ENCODE measurements at places on chromosomes 6 and 20. TPM values are rescaled to one million over a fixed set of nuclear protein-coding genes. Genes with fewer than 3 reads are reported as not detected.

Gene SNAP91
- 0.10 TPM for total RNA-seq

Gene ZNF334
- total RNA-seq = 1.7 TPM

Gene OOEP
- not detected for total RNA-seq

Gene TP53TG5
- not detected for total RNA-seq

Gene SLC13A3
- total RNA-seq = 1.4 TPM

Gene GGTLC1
- total RNA-seq = not detected

Gene SLC35D3
- not detected for total RNA-seq

Gene GJA10
- not detected for total RNA-seq

Gene C6orf15
- 1.4 TPM for total RNA-seq

Gene C20orf204
- 0.45 TPM for total RNA-seq

Gene KIAA1755
- total RNA-seq = not detected

Gene MRPL14
- 44.9 TPM for total RNA-seq

Gene TUBB2B
- total RNA-seq = 53.5 TPM

Gene ENPP1
- 3.8 TPM for total RNA-seq

Gene VARS2
- 47.5 TPM for total RNA-seq

Gene SOX4
- total RNA-seq = 103 TPM

Gene HLA-G
- total RNA-seq = 1.7 TPM

Gene TNFRSF21
- 31.2 TPM for total RNA-seq

Gene ZNF133
- total RNA-seq = 20.7 TPM

Gene PTP4A1
- total RNA-seq = 174 TPM

Gene STXBP5
- total RNA-seq = 23.3 TPM

Gene VEGFA
- total RNA-seq = 249 TPM

Gene TRIM40
- total RNA-seq = not detected

Gene PGC
- not detected for total RNA-seq

Gene LHFPL5
- not detected for total RNA-seq

Gene MAPK13
- total RNA-seq = 29.5 TPM

Gene MLN
- not detected for total RNA-seq

Gene CLPSL2
- not detected for total RNA-seq

Gene WFDC11
- not detected for total RNA-seq

Gene UBE2C
- 0.75 TPM for total RNA-seq

Gene PKHD1
- 67.1 TPM for total RNA-seq

Gene PDE10A
- 52.1 TPM for total RNA-seq

Gene AFDN
- total RNA-seq = 84.9 TPM

Gene DUSP22
- total RNA-seq = 19.8 TPM

Gene FHL5
- not detected for total RNA-seq

Gene CARMIL1
- 55.7 TPM for total RNA-seq

Gene CALHM6
- total RNA-seq = 3.1 TPM

Gene CCN6
- total RNA-seq = 5.4 TPM

Gene VSX1
- total RNA-seq = not detected

Gene TSBP1
- total RNA-seq = not detected

Gene DZANK1
- total RNA-seq = 3.3 TPM

Gene HLA-DRB1
- 0.99 TPM for total RNA-seq

Gene FUT9
- under 0.01 TPM for total RNA-seq

Gene LY6G6C
- total RNA-seq = not detected

Gene AKAP12
- 54.4 TPM for total RNA-seq

Gene ZC2HC1B
- total RNA-seq = not detected

Gene PDE7B
- total RNA-seq = 3.2 TPM
